ENCODE measurements at places on chromosomes 12 and 14.
A peak's percentile ranks its signal among the peaks of the same experiment; 100 is the strongest.

DNA sequence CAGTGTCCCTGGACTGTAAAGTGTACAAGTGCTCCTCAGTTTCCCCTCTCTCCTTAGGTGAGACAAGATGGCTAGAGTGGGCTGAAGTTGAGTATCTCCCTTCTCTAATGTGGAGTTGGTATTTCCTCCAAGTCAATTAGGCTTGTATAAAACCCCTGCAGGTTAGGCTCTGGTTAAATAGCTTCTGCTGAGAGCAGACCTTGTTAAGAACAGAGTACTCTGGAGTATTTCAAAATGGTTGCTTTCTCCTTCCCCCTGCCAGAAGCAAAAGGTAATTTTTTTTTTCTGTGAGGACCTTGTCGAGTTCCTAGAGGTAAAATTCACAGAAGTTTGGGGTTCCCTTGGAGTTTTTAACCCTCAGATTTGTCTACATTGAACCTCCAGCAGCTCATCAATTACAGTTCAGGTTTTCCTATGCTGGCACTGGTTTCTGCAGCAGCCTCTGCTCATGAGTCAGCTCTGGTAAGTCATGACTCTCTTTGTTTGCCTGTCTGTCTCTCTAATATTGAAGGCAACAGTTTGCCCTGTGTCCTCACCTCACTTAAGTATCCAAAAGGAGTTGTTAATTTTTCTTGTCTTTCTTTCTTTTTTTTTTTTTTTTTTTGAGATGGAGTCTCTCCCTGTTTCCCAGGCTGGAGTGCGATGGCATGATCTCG, 27.8 kb upstream of the GLIPR1 start:
- no peak for DNase-seq

GRCh38 chr12:25771476-25771875, 187.0 kb upstream of the RASSF8 start:
- no peak for DNase-seq

GRCh38 chr12:6231359-6232268, 31.4 kb downstream of the CD9 start:
- no peak for DNase-seq

GRCh38 chr12:120230326-120230973, 29.5 kb upstream of the RPLP0 start:
- DNase-seq = peak; percentile 21

- DNase-seq = no peak
Measured at GRCh38 chr12:63292471-63293221, 141.6 kb upstream of the AVPR1A start.

- no peak for DNase-seq
Measured at GRCh38 chr12:76223869-76224268, 124.3 kb downstream of the BBS10 start.

- DNase-seq = no peak
Measured at GRCh38 chr14:24254630-24255392, 8.2 kb downstream of the TGM1 start.

DNA sequence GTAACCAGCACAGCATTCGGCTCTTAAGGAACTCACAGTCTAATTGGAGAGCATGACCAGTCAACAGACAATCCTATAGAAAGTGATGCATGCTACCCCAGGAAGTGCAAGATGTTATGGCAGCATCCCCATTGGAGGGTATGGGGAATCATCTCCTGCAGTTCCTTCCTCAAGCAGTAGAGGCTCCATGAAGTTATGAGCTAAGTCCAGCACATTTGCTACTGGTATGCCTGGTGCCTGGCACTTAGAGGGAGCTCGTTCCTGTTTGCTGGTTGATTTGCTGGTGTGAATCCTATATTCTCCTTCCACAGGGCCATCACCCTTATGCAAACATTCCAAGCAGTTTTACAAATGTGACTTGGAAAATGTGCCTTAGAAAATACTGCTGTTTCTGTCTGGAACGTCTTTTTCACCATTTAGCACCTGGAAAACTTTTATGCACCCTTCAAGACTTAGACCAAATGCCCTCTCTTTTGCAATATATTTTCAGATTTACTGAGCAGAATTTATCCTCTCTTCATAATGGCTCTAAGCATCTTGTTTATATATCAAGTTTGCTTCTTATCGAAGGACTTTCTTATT, 136.1 kb upstream of the WSCD2 start:
- DNase-seq = no peak

GRCh38 chr14:99120526-99121318, 151.3 kb downstream of the BCL11B start:
- DNase-seq = no peak

DNA sequence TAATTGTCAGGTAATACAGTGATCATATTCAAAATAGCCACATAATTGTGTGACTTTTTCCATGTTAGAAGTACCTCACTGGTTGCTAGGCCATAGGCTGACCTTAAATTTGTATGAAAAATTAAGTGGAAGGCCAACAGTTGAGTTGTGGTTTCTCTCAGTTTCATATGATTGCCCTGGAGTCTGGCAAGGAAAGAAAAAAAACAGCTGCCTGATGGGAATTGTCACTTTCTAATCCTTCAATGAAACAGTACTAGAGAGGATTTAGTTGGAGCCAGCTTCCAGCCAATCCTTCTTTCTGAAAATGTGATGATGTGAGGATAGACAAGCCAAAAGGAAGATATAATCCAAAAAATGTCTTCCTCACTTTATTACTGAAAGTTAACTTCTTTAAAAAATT, 113.6 kb downstream of the ALX1 start:
- no peak for DNase-seq

DNA sequence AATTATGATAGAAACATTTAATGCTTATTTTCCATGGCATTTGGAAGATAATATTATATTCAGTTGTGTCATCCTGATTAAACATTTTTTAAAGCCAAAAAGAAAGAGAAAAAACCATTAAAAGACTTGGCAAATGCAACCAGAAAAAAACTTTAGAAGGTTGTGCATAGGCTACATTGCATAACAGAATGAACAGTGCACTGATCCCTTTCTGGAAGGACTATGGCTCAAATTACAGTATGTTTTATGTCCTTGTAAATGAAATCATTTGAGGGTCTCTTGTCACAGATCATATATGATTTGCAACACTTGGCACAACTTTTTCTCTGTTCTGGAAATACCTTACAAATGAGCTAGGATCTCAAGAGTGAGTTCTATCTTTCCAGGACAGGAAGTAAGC, 275.2 kb upstream of the FLRT2 start:
- no peak for DNase-seq

GRCh38 chr12:12282761-12283425, 16.0 kb upstream of the LRP6 start:
- DNase-seq = no peak

DNA sequence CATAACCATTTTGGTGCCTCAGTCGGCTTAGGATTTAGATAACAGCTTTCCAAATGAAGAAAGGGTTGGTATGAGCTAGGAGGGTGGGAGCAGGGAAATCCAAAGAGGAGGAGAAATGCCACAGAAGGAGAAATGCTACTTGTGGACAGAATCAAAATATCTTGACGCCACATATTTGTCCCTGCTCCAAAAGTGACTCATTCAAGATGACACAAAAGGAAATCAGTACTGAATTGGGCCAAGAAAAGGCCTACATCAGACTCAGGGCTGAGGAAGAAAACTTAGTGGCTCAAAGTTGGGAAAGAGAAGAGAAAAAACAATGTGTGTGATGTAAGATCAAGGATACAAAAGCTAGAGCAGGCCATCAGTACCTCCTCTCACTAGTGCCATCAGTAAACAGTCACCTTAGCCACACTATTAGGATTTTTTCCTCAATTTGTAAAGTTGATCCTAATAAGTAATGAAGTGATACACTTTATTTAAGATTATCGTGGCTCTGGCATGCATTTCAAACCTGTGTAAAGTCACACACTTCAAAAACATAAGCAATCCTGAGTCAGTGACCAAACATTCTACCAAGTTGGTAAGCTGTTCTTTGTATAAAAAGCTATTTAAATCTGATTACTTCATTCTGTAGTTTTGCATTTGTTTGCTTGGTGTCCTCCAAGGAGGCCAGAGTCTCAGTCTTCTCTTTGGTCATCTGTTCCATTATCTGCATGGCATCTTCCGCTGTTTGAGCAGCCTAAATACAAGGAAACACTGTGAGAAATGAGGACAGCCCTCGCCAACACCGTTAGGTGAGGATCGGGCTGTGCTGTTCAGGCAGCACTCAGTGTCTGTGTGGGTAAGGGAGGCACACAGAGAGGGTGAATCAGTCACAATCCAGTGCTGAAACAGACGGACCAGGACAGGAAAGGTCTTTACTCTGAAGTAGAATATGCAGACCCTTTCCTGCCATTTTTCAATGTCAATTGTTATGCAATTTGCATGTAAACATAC, 52.6 kb upstream of the VPS33A start:
- DNase-seq = no peak

DNA sequence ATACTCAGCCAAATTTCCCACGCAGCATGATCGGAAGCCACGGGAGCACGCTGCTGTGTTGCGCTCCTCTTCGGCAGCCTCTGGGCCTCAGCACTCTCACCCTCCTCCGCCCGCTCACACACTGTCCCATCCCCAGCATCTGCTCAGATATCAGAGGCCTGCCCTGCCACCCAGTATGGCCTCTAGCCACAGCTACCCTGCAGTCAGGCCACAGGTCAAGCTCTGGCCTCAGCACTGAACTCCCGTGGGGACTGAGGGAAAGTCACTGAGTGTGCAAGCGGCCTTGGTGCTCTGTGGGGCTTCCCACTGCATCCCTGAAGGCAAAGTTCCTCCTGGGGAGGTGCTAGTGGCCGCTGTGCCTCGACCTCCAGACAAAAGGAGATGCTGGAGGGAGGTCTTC, 2.0 kb downstream of the KRT77 start:
- no peak for DNase-seq

DNA sequence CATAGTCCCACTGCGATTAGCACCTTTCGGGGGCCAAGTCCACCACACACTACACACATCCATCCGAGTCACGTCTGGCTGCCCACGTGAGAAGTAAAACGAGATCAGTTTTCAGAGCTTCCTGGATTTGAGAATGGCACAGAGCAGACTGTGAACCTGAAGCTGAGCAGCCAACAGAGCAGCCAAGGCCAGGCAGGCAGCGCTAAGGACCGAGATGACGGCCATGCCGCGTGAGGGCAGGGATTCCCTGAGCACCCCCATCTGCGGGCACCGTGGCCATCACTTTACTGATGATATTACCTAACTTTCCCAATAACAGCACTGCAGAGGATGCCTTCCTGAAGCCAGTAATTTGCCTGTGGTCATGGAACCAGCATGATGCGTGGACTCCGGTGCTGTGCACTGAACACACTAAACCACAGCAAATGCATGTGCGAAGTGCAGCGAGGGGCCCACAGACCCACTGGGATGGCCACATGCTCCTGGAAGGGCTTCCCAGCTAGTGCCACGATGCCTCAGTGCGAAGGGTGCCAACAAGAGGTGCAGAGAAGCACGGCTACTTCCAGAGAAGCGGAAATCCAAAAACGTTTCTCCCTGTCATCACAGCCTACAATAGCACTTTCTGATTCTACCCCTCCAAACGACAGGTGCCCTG, 56.0 kb downstream of the RNF34 start:
- no peak for DNase-seq

DNA sequence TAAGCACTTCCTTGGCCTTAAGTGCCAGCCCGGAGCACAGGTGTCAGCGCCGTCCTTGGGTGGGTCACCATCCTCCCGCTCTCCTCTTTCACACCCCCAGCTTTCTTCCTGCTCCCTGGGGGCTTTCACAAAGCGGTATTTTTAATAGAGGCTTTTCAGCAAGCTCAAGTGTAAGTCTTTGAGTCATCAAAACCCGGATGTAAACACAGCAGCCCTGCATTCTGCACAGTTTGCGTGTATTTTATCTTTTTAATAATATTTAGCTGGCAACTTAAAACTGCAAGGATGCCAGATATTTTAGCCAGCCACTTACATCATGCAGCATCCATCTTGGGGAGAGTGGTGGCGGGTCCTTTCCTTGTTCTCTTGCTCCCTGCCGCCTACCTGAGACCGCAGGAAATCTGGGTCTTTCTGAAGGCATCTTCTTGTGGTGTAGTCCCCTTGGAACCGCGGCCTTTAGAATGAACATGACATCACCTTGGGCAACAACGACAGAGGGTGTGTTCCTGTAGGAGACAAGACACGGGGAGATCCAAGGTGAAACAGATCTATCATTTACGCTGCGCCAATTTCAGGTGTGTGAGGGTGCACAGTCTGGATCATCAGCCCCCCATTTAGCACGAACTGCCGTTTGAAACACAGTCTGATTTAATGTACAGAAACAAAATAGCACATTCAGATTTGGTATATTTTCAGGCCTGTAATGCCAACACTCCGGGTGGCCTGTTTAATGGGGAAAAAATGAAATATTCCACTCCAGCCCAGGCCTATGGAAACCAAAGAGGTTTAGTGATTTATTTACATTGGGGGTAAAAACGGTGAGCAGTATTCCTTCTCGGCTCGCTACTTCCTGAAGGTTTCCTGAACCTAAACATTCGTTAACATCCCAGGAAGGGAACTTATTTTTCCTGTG, 12.5 kb upstream of the IRF2BPL start:
- DNase-seq = peak; percentile 73

GRCh38 chr12:116537101-116537904, 21.9 kb upstream of the MAP1LC3B2 start:
- no peak for DNase-seq

DNA sequence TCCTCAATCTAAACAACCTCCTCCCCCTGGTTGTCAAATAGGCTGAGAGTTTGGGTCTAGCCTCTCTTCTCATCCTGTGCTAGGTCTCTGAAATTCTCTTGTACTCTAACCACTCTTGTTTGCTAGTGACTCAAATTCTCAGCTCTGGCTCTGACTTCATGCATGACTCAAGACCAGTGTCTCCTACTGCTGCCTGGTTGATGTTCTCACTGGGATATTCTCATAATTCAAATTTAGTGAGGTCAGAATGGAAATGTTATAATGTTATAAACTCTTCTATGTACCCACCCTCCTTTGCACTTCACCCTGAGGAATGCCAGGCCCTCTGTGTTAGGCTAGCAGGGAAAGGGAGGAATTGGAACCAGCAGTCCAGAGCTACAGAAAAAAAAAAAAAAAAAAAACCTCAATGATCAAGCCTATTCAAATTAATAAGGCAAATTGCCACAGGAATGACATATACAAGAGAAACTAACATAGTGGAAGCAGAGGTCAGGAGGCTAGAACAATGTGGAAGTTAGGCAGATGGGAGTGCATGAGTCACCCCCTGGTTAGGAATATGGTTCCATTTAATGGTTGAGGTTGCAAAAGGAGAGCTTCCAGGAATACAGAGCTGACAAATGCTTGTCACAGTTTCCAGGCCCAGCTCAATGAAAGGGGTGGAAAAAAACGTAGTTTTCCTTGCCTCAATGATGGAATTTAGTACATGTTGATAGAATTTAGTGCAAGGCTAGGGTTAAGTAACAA, 459.5 kb downstream of the RMST start:
- DNase-seq = no peak

Data from activated naive CD4-positive, alpha-beta T cell treated with anti-CD3 and anti-CD28 coated beads for 36 hours (primary cell).